Endothelial cell (in vitro differentiated cells): ENCODE measurements at places on chromosomes 3 and 15. TPM values are rescaled to one million over a fixed set of nuclear protein-coding genes. Genes with fewer than 3 reads are reported as not detected.

SUSD5 gene
- 3.9 TPM for total RNA-seq

TMEM207 gene
- not detected for total RNA-seq

ISLR2 gene
- total RNA-seq = 0.21 TPM

KLHL25 gene
- 7.4 TPM for total RNA-seq

EFHB gene
- 1.6 TPM for total RNA-seq

MRPL46 gene
- 21.2 TPM for total RNA-seq

PXK gene
- total RNA-seq = 18.8 TPM

RPP25 gene
- total RNA-seq = 24.0 TPM

HIGD2B gene
- not detected for total RNA-seq

PRICKLE2 gene
- 5.3 TPM for total RNA-seq

GRM7 gene
- total RNA-seq = 0.18 TPM

DNA sequence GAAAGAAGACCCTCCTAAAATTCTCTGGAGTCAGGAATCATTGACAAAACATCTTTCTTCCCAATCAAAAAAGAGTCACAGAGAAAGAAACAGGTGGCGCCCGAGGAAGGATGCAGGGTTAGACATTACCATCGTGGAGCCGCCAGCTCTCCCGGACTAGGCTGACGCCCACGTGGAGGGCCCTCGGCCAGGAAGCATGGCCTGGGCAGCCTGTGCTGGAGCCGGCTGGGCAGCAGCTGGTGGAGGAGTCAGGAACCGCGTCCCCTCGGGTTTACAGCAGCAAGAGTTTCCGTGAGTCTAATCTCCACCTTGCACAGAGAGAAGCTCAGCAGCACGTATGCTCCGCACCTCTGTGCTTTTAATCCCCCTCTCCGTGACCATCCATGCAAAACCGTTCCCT is 533.7 kb upstream of the ATP11B start:
- peak; percentile 14 for DNase-seq

- DNase-seq = no peak
Measured at GRCh38 chr15:48131324-48131723, 10.5 kb downstream of the SLC24A5 start.

GRCh38 chr3:52408466-52408865 is 36.4 kb downstream of the SEMA3G start:
- no peak for DNase-seq

DNA sequence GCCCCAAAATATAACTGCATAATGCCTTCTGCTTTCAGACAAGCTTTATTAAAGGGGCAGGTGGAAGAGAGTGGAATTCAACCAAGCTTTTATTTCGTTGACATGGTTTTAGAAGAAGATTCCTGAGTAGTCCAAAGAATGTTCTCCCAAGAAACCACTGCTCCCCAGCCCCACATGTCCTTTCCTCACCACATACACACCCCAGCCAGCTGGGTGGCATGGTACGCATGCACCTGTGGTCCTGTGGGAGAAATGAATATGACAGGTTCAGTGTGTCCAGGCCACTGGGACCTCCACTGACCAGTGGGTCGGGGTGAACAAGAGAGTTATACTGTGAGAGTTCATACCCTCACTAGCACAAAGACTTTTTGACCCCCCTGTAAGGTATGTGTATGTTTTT is 30.2 kb downstream of the ARID3B start:
- DNase-seq = no peak

DNA sequence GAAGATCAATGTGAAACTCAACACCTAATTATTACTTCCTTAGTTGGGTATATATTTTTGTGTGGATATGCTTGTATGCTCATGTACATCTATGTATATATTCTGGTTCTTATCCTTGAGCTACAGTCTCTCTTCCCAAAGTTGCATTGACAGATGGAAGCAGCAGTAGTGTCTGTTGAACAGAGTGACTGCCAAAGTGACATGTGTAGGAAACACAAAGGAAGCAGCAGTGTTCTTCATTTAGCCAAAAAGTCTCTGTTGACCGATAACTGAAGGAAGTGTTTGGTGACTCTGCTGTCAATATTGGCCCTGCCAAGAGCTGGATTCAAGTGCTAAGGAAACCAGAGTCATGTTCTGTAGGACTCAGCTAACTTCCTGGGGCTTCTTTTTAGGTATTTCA is 123.8 kb downstream of the C3orf70 start:
- DNase-seq = no peak

DNA sequence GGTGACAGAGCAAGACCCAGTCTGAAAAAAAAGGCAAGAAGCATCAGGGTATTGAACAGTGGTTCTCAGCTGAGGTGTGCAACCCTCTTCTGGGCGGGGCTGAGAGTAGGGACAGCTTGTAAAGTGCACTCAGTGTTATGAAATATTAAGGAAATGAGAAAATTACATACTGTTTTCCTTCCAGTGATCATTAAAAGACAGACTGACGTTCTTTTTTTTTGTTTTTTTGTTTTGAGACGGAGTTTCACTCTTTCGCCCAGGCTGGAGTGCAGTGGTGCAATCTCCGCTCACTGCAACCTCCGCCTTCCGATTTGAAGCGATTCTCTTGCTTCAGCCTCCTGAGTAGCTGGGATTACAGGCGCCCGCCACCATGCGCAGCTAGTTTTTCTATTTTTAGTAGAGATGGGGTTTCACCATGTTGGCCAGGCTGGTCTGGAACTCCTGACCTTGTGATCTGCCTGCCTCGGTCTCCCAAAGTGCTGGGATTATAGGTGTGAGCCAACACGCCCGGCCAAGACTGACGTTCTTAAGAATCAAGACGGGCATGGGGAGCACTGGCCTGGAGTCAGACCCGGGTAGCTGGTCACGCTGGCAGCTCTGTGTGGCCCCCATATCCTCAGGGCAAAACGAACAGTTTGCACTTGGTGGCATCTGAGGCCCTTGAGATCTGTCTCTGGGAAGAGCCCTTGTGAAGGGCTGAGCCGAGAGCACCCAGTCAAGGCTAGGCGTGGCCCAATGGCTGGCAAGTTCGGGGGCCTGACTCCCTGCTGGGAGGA is 11.4 kb downstream of the MAN2A2 start:
- no peak for DNase-seq

DNA sequence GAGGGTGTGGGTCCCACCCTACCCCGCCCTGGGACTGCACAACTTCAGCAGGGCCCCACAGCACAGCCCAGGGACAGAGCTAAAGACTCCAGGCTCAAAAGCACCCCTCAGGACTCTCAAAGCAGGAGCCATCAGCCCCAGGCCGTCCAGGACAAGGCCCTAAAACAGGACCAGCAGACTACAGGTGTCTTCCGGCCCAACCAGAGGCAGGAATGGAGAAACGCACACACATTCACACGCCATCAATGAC is 26.1 kb downstream of the ATRIP start:
- no peak for DNase-seq

DNA sequence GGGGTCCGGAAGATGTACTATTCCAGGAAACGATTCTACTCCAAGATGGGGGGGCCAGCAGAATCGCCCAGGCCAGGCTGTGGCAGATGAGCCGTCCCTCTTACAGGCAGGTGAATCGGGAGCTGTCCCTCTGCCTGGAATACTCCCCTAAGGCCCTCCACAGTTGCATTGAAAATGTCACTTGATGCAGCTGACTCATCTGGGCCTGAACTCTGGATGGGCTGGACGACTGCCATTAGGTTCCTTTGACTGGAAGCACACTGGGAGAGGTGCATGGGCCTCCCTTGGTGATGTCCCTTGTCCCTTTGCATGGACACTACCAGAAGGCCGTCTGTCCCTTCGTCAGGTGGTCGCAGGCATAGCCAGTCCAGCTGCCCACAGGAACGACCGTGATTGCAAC is 69.6 kb upstream of the HRH1 start:
- DNase-seq = no peak

- no peak for DNase-seq
Measured at GRCh38 chr15:45442507-45443135, 64.3 kb upstream of the GATM start.

- DNase-seq = no peak
Measured at GRCh38 chr3:101898752-101899169, 49.4 kb downstream of the NFKBIZ start.

DNA sequence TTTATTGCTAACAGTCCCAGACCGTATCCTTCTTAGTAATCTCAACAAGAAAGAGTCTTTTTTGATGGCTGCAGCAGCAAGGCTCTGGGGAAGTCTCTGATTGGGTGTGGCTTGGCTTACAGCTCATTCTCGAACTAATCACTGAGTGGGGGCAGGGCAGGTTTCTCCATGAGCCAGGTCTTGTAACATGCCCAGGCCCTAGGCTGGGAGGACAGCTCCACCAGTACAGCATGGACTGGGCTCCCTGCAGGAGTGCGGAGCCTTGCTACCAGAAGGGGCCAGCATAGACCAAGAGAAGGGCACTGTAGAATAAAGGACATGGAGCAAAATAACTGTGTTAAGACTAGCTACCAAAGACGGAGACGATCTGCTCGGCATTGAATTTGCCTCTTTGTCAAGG is 7.2 kb downstream of the CD276 start:
- no peak for DNase-seq

DNA sequence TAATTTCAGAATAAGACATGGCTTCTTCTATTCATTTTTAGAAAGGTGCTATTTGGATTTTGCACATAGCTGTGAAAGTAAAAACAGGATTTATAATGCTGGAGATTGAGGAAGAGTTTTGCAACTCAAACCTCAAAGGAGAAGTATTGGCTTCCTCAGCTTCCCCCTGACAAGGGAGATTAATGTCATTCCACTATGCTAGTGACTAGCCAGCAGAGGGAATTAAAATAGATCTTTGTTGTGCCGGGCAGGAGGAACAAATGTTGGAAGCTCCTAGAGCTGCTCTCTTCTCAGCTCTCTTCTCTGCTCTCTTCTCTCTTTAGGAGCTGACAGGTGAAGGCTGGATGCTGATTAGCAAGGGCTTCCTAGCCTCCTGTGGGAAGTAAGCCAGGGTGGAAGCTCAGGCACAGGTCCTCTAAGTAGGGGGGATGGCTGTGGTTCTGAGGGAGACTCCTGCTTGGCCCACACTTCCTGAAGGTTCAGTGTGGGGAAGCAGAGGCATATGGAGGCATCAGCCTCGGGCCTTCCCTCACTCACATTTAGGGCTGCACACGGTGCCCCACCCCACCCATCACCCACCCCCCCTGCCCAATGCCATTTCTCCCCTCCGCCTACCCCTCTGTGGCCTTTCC is 29.6 kb downstream of the CX3CR1 start:
- DNase-seq = no peak

- no peak for DNase-seq
Measured at GRCh38 chr15:79960502-79961212, 10.3 kb downstream of the BCL2A1 start.

- DNase-seq = no peak
Measured at GRCh38 chr3:4340077-4340410, 36.9 kb downstream of the SETMAR start.

DNA sequence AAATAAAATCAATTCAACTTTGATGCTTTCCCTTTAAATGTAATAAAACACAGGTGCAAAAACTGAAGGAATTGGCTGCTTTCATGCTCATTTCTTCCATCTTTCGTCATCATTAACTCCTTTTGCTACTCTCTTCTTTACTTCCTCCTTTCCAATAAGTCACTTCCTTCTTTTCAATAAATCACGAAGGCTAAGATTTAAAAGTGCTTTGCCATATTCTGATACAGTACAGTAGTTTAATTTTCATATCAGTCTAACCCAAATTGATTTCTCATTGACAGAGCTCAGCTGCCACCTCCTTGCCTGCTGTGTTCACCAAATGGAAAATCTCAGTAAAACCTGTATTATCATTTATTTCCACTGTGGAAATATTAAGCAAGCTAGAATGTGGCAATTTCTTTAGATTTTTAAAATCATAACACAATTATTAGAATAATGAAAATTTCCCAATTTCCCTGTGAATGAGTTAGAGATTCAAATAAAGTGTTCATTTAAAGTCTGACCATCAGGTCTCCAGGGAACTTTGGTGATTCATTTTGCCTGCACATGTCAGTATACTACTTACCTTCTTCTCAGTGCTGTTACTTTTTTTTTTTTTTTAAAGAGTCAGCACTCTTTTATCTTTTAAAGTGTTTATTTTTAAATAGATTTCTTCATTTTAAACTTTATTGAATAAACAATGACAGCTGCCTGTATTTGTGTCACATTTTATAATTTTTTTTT is 41.6 kb downstream of the NANOGP8 start:
- DNase-seq = no peak

- DNase-seq = no peak
Measured at GRCh38 chr3:127954640-127955039, 39.6 kb downstream of the KBTBD12 start.

- peak; percentile 77 for DNase-seq
Measured at GRCh38 chr3:141644931-141645330, 93.2 kb upstream of the RNF7 start.

- no peak for DNase-seq
Measured at GRCh38 chr3:168973206-168973605, 690.3 kb downstream of the MECOM start.

DNA sequence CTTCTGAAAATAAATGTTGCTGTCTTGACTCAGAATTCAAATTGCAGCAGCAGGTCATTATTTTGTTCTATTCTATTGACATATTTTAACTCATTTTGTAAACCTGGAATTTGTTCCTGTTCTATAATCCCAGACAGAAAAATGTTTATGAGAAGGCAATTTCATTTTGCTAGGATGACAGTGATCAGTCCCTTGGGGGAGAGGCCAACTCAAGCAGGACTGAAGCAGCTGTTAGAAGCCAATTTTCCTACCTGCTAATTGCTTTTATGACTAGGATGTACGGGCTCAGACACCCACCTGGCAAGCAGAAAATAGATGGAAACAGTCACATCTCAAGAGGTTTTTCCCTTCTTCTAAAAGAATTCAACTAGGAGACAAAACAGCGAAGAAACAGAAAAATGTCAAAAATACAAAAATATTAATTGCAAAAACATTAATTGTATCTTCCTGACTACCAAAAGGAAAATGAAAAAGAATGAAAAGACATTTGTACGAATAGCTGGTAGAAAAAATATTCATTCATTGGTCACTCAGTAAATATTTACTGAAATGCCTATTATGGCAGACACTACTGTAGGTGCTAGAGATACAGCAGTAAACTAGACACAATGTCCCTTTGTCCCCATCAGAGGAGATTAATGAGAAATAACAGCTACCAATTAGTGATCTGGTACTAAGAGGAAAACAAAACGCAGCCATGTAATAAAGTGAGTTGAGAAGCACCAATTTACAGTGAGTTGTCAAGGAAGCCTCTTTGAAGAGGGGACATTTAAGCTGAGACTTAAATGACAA is 73.5 kb downstream of the PEAK1 start:
- no peak for DNase-seq

DNA sequence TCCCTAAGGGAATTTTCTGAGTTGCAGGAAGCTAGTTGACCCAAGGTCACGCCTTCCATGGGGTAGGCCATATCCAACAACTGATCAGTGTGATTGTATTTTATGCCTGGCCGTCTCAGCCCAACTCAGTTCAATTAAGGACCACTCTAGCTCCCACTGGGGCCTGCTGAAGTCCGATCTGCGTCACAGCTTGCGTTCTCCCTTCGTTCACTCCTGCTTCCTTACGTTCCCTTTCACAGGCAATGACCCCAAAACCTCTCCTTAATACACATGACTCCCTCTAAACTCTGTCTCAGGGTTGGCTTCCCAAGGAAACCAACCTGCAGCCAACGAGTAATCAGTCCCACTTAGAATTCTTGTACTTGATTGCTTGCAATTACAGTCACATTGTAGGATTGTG is 428.0 kb downstream of the RBMS3 start:
- no peak for DNase-seq
